ENCODE measurements at places on chromosomes 16 and 17.

DNA sequence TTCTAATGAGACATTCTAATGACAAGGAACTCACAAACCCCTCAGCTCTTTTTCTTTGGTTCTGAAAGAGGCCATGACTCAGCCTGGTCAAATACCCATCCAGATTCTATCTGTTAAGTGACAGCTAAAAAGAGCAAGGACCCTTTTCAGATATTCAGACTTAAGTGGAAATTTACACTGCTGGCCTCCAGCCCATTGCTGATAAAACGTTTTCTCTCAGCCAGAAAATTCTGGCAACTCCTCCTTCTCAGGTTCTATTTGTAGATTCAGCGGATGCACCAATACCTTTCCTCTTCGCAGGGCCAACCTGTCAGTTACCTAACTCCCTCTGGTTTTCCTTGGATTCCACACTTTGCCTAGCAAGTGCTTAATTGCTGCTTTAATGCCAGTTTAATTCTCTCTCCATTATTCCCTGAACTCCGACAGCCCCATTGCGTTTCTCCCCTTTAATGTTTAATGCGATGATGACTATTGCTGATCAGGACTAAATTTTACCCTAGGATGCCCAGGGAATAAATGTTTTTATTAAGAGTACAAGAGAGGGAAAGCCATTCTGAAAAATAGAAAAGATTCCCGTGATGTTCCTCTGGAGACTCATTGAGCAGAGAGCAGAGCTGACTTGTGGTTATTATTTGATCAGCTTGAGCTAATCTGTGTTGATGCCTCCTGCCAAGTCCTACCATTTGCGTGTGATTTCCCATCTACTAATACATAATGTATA lies 35.9 kb upstream of the TOM1L1 start:
- no peak for DNase-seq

GRCh38 chr17:50863221-50863843 lies 2.8 kb downstream of the TOB1 start:
- DNase-seq: no peak

- no peak for DNase-seq
Measured at GRCh38 chr16:24990803-24991202, 24.4 kb downstream of the ARHGAP17 start.

DNA sequence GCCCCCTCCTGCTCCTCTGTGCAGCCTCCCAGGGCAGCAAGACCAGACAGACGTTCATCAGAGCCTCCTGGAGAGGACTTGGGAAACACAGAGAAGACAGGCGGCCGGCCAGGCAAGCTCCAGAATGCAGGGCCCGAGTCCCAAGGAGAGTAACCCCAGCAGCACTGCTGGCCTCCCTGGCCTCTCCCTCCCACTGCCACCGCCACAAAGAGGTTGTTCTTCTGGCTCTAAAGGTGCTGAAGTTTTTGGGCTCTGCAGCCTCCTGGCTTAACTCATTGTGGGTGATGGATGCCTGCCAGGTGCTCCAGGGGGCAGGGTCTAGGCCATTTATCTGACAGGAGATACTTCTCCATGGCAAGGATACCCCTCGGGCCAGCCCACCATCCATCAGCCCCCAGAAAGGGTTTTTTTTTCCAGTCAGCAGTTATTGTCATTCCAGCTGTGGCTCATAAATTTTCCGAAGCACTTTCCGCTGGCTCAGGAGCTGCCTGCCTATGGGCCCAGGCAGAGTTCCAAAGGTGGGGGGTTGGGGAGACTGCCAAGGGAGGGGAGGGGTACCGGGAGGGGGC lies 32.0 kb upstream of the MRPS23 start:
- DNase-seq: no peak

DNA sequence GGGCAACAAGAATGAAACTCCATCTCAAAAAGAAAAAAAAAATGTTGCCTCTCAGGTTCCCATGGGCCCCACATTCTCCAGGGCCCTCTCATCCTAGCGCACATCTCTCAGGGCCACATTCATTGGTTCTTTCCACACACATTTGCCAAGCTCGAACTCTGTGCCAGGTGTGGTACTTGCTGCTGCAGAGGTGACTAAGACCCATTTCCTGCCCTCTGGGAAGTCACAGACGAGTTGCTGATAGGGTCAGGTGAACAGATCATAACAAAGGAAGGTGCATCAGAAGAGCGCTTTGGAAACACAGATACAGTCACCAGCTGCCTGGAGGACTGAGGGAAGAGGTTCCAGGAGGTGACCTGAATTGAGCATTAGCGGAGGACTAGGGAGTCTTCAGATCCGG lies 1.0 kb downstream of the GSDMA start:
- no peak for DNase-seq

DNA sequence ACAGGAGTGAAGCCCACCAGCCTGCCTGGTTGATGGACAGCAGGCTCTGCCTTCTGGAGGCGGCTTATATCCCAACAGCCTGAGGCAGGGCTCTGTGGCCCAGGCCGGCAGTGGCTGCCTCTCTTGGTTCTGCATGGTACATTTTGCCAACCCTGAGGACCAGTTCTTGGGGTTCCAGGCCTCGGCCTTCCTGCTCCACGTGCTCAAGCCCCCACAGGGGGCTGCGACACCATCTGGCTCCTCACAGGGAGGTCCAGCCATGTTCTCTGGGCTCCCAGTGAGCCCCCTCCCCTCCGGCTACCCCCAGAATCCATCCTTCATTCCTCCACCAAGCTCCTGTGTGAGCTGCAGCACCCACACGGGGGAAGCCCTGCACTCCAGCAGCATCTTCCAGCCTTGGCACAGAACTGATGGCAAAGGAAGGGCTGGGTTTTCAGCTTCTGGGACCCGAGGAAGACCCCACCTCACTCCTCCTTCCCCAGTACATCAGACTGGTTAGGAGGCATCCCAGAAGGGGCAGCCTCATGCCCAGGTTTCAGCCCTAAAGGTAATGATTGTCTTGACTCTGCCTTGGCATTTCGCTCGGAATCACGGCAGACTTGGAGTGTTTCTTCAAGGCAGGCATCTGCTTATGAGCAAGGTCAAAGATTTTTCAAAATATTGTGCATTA lies 231.2 kb downstream of the CPPED1 start:
- DNase-seq: no peak

- DNase-seq: no peak
Measured at GRCh38 chr17:44092051-44092450, 21.5 kb downstream of the G6PC3 start.

DNA sequence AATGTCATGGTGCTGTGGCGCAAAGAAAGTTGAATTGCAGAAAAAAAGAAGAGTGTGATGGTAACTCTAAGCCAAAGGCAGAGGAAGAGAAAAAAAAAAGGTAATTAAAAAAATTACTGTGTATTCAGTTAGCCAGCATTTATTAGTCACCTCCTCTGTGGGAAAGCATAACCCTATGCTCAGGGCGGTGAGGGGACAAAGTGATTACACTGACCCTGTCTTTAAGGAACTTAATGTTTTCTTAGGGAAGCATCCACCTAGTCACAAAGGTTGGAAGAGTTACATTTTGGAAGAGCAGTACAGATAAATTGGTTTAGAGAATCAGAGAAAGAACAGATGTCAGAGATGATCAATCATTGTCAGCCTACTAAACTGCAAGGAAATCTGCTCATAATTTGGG lies 410.3 kb downstream of the CDH11 start:
- no peak for DNase-seq

GRCh38 chr17:58339755-58340404 lies 11.3 kb upstream of the TSPOAP1 start:
- DNase-seq: no peak

DNA sequence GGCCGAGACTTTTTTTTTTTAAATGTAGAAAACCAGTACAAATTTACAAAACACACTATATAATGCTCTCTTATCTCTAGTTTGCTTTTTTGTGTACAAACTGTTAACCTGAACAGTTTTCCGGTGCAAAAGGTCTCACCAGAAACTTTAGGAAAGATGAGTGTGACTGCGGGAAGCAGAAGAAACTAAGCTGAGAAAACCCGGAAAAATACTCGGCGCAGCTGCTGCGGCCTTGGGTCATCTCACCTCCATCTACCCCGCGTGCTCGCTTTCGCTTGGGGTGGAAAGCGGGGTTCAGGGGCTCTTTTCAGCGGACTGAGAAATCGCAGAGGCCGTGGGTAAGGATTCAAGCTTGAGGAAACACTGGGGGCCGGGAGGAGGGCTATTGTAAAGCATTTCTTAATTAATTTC lies 1.8 kb downstream of the SALL1 start:
- DNase-seq: no peak

- DNase-seq: no peak
Measured at GRCh38 chr17:79332011-79332554, 257.5 kb downstream of the ENGASE start.

GRCh38 chr17:37259030-37259735 lies 116.6 kb upstream of the C17orf78 start:
- DNase-seq: no peak

- DNase-seq: no peak
Measured at GRCh38 chr17:78905541-78905940, 2.5 kb upstream of the CEP295NL start.

GRCh38 chr16:69465083-69465721 lies 40.8 kb downstream of the CYB5B start:
- DNase-seq: no peak

DNA sequence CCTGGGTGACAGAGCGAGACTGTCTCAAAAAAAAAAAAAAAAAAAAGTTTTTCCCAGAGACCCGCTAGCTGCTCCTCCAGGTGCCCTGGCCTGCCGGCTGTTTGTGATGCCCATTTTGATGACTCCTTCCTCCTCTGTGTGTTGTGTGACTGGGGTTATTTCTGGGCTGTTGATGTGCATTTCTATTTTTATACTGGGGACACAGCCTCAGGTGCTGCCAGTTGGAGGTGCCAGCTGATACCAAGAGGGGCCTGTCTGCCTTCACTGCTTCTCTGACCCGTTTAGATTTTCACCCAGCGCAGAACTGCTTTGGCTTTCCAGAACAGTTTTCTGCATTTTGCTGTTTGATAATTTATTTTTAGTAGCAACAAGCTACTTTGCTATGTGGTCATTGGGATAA lies 6.7 kb downstream of the PLA2G15 start:
- DNase-seq: no peak

- DNase-seq: no peak
Measured at GRCh38 chr17:73057196-73057595, 35.3 kb downstream of the SLC39A11 start.

DNA sequence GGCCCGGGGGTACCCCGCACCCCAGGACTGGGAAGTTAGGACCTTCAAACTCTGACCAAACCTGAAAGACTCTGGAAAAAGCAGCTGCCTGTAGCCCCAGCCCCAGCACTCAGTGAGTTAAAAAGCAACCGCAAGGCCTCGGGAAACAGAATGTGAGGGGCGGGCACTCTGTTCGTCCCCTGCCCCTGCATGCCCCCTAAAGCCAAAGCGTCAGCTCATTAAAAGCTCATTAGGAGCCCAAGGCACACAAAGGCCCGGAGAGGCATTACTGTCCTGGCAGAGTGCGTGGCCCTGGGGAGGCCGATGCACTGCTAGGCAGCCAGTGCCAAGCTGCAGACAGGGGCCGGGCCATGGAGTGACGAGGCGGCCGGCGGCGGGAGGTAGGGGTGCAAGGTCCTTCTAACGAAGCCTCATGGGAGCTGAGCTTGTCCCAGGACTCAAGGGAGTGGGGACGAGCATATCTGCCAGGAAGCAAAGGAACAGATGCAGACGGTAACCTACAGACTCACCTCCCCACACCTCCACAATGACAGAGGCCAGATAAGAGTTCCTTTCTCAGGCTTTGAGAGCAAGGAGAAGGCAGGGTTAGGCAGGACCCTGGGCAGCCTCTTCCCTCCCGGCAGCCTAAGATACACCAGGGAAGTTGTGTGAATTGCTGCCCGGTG lies 116.8 kb downstream of the ENGASE start:
- DNase-seq: no peak

GRCh38 chr17:16052486-16052885 lies 52.9 kb downstream of the TTC19 start:
- DNase-seq: no peak

DNA sequence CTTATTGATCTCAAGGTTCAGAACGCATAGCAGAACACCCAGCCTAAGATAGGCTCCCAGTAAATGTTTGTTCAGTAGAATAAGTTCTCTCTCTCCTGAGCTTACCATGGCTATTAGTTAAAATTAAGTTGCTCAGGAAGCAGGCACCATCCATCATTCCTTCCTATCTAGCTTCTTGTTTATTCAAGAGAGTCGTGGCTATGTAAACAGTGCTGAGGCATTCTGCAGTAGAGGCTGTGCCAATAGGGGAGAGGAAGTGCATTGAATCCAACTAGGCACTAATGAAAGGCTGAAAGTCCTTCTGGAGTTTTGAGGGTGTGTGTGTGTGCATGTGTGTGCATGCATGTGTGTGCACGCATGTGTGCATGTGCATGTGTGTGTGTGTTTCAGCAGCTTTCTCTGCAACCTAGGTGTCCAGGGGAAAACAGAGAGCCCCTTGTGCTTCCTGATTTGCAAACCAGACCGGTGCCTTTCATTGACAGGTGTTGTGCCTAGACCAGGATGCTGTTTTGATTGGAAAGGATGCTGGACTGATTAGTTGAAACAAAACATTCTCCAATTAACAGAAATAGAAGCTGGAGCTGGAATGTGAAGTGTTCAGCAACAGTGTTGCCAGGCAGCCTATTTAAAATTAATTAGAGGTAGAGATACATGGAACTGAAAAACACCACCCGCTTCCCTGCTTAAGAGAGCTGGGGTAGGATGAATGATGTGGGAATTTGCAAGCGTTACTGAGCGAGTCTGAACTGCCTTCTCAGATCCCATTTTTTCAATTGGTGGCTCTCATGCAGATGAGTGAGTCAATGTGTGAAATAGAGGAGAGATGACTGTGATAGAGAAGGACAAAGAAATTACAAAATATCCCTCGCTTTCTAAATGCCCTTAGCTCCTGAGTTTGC lies 103.3 kb upstream of the CLEC3A start:
- no peak for DNase-seq
